ENCODE measurements at places on chromosomes 12 and 14.

- no peak for DNase-seq
Measured at GRCh38 chr12:4985820-4986219, 57.9 kb upstream of the KCNA5 start.

GRCh38 chr12:68267892-68268396 is 14.5 kb upstream of the IL22 start:
- DNase-seq: no peak

- no peak for DNase-seq
Measured at GRCh38 chr14:91241863-91242262, 2.6 kb downstream of the GPR68 start.

GRCh38 chr12:118958520-118958919 is 22.8 kb upstream of the SRRM4 start:
- DNase-seq: no peak

DNA sequence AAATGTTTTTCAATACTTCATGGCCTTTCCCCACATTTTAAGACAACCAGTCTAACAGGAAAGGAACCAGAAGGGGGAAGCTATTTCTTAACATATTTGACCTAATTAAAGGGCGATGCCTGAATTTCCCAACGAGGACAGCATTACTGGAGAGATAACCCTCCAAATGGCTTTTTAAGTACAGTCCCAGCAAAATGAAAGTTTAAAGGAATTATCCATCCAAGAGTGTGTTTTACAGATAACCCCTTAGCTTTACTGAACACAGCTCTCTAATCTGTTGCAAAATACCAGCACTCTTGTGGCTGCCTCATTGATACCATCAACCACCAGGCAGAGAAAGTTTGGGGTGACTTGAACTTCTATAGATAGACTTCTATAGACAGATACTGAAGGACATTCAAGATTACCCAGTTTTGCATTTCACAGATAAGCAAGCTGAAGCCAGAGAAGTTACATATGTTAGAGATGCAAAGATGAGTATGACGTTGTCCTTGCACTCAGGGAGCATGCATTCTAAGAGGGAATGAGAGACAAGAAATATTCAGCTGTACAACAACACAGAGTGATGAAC is 41.3 kb upstream of the DUSP6 start:
- no peak for DNase-seq

DNA sequence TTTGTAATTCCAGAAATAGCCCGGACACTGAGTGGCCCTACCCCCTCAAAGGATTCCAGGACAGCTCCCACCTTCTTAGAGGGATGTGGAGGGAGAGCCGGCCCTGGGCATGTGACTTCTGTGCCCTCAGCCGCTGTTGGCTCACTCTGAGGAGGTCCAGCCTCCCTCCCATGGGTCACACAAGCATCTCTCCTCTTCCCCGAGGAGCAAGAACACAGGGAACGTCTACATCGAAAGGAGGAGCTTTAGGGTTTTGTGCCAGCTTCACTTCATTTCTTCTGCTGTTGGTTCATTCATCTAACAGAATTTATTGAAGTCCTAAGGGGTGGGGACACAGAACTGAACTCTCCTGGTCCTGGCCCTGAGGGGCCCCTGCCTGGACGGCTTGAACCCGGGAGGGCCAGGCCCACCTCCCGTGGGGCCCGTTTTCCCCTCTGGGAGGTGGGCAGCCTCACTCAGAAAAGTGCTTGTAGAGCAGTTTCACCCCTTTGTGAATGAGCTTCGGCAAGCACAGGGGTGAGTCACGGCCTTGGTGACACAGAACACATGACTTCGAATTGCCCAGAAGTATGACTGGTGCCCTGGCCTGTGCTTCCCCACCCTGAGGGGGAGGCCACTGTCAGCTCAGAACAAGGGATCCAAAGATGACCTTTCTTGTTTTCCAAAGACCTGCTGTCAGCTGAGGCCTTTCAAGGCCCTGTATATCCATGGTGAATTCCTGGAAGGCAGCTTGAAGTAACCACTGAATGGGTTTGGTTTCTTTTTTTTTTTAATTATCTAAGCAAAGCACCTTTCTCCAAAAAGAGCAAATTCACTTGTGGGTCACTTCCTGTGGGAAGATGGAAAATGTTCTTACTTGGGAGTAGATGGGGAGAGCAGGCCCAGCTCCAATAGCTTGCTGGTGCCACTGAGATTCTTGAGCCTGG is 39.2 kb downstream of the NFKBIA start:
- no peak for DNase-seq

- no peak for DNase-seq
Measured at GRCh38 chr14:42535397-42535796, 928.7 kb downstream of the LRFN5 start.

DNA sequence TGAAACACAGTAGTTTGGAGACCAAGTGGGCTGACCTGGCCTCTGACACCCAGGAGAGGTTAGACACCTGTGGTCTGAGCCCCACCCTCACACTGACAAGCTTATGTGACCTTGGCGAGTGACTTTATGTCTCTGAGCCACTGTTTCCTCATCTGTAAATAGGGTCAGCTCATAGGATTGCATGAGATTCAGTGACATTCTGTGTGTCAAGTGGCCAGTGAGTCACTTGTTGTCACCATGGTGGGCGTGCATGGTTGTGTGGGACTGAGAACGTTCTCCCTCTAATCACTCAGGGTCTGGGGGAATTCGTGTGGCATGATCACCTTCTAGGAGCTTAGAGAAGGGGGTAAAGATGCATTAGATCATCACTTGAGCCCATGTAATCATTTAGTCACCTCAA is 146.4 kb downstream of the PHETA1 start:
- no peak for DNase-seq

- no peak for DNase-seq
Measured at GRCh38 chr12:25719505-25719904, 166.4 kb upstream of the LMNTD1 start.

GRCh38 chr14:92103363-92103989 is 2.9 kb downstream of the ATXN3 start:
- peak; percentile 2 for DNase-seq

- DNase-seq: no peak
Measured at GRCh38 chr12:24172773-24173066, 223.2 kb upstream of the SOX5 start.

DNA sequence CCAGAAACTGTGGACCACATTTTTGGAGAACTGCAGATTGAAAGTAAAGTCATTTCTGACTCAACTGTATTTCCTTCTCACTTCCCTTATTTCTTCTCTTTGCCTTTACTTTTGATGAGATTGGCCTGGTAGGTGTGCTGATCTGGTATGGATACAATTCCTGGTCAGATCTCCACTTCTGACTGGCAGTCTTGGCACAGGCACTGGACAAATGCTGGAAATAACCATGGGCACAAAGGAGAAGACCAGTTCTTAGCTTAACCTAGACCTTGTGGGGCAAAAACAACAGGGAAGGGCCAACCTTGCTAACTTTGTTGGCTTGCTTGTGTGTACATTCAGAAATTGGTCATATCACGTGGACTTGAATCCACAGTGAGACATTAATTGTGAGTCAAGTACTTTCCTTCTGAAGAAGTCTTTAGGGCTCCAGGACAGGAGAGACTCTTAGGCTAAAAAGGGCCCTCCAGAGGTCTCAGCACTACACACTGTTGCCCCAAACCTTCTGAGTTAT is 75.0 kb downstream of the DIP2B start:
- no peak for DNase-seq

DNA sequence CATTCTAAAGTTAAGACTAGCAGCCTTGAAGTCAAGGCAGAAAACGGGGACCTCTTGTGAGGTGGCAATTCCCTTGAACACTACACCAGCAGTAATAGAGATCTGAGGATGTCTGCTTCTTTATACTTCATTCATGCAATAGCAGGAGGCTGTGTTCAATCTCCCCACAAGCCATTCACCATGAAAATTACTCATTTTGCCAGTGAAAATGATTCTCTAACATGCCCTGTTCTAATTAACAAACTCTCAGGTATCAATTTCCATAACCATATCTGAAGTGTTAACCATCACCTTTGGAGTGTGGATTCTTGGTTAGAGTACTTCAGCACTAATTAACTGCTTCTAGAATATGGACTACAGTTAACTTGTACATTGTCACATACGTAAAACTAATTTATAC is 3.4 kb upstream of the GLIPR1 start:
- DNase-seq: no peak

DNA sequence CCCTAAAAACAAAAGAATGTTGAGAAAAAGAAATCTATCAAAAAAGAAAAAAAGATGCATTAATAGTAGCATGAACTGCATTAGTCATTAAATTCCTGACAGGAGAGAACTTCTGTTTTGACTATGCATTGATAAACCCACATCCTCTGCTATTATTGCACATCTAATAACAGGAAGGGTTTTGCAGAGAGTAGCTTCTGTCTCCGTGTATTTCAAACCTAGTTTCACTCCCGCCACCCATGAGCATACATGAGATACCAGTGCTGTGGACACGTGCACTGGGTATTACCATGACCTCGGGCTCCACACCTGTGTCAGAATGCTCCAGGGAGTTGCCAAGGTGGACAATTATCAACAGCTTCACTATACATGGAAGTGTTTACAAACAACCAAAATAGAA is 449.1 kb upstream of the SOX5 start:
- DNase-seq: no peak

DNA sequence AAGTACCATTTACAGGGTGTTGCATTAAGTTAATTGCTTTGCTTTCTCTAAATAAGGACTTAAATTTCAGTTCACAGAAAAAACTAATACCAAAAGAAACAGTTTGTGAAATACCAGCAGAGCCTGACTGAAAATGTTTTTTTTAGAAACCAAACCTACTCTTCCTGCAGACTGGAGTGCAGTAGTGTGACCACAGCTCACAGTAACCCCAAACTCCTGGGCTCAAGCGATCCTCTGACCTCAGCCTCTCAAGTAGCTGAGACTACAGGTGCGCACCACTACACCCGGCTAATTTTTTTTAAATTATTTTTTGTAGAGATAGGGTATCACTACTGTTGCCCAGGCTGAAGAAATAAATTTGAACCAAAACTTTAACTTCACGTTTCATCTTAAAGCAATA is 103.5 kb upstream of the PLEKHA5 start:
- DNase-seq: no peak

DNA sequence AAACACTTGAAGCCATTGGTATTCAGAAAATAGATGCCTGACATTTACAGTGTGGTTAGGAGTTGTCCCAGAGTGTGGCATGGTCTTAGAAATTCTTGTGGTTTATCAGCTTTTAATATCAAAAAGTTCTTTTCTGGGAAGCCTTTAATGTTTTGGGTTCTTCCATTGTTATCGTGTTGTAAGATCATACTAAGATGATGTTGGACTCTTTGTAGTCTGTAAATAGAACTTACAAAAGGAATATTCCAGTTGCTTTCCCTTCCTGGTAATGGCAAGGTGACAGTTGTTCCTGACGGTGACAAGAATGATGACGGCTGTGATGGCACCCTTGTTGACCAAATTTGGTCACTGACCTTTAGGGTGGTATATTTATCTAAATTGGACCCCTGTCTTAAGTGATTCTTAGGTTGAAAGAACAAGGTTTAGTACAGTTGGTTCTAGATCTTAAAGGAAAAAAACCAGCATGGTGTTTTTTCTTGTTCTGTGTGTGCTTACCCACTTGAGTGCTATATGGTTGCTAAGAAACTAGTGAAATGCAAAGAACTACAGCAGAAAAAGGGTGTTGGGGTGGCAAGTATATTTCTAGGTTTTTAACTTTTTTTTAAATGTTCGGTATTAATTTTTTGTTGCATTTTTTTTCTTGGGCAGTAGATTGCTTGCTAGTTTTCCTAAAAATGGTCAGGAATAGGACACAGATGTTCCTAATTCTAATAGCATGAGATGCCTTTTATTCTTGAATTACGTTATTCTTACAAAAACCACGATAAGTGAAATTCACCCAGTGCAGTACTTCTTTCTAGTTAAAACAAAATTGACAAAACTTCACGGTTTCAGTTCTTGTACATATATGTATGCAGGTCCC is 2.1 kb downstream of the ATP2A2 start:
- no peak for DNase-seq

DNA sequence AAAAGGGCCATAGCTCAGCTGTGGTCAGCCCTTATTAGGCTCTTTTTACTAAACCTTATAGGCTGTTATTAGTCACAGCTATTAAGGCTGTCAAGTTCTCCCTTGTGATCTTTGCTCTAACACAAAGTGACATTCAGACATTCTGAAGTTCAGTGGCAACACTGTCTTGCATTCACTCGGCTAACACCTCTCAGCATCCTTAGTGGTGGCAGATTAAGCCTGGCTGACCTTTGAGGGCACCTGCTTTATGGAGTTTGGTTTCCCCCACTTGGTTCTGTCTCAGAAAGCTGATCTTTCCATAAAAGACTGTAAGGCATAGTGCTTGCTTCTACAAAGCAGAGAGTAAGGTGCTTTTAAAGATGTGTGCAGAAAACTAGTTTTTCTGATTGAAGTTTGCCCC is 677.4 kb upstream of the TMEM132C start:
- DNase-seq: no peak

DNA sequence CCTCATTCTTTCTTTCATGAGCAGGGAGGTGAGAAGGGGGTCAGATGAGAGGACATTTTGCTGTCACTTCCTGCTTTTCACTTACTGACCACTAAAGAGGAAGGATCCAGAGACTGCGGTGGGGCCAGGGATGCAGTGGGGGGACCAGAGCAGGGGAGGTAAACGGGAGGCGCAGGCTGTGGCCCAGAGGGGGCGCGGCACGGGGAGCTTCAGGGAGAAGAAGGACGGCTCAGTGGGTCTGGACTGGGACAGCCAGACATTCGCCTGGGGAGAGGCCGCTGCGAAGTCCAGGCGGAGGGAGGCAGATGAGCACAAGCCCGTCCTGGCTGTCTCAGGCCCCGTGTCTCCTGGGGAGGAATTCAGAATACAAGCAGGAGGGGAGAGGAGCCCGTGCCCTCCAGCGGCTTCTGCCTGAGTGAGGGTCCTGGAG is 41.2 kb downstream of the SLC6A12 start:
- no peak for DNase-seq

GRCh38 chr12:104684884-104685283 is 228.1 kb downstream of the CHST11 start:
- no peak for DNase-seq

GRCh38 chr14:72788255-72788654 is 105.6 kb downstream of the DPF3 start:
- no peak for DNase-seq

DNA sequence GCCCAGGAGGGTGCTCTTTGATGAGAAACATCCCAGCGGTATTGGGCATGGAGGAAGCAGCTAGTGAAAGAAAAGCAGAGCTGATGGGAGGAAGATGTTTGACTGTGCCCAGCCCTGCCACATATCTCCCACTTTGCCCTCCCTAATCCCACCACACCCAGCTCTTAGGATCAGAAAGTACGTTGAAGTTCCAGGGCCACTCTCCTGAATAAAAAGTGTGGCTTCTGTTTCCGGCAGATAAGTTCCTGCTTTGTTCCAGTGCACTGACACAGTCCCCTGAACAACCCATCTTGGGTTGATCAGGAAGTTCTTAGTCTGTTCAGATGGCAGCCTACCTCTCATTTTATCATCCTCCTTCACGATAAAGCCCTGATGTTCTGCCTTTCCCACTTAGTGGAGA is 16.5 kb downstream of the TPCN1 start:
- DNase-seq: no peak

GRCh38 chr12:53254816-53255545 is 13.1 kb upstream of the ESPL1 start:
- no peak for DNase-seq

DNA sequence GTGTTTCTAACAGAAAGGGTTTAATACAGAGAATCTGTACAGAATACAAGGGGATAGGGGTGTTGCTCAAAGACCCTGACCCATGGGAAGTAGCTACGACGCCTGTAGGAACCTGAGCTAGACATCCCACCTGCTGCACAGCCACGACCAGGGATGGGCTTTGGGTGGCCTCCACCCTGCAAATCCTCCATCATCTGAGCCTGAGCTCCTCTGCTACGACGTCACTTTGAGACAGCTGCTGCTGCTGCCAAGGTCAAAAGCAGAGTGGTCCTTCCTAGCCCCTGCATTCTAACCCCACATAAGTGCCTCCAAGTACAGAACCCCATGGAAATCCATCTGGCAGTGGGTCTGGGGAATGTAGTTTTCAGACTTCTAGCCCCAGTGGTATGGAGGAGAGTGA is 43.8 kb downstream of the JAG2 start:
- DNase-seq: no peak

Data from NCI-H510A (cell line).